ENCODE measurements at places on chromosomes 2 and 18.
A peak's percentile ranks its signal among the peaks of the same experiment; 100 is the strongest.

- no peak for DNase-seq
- H3K27me3 ChIP-seq = peaks cover 4% of the 10 kb centered on the region
- no peaks in the 10 kb centered on the region for H3K4me1 ChIP-seq
- no peak overlapping the region for H3K4me3 ChIP-seq
- H3K36me3 ChIP-seq = no peaks in the 10 kb centered on the region
These were observed 445.6 kb upstream of the POU3F3 start for GRCh38 chr2:104408266-104408665.

GRCh38 chr2:69330781-69331180, 56.2 kb downstream of the GFPT1 start:
- no peaks in the 10 kb centered on the region for H3K27me3 ChIP-seq
- H3K4me3 ChIP-seq = no peak overlapping the region
- H3K4me1 ChIP-seq = no peaks in the 10 kb centered on the region
- peaks cover 21% of the 10 kb centered on the region for H3K36me3 ChIP-seq

DNA sequence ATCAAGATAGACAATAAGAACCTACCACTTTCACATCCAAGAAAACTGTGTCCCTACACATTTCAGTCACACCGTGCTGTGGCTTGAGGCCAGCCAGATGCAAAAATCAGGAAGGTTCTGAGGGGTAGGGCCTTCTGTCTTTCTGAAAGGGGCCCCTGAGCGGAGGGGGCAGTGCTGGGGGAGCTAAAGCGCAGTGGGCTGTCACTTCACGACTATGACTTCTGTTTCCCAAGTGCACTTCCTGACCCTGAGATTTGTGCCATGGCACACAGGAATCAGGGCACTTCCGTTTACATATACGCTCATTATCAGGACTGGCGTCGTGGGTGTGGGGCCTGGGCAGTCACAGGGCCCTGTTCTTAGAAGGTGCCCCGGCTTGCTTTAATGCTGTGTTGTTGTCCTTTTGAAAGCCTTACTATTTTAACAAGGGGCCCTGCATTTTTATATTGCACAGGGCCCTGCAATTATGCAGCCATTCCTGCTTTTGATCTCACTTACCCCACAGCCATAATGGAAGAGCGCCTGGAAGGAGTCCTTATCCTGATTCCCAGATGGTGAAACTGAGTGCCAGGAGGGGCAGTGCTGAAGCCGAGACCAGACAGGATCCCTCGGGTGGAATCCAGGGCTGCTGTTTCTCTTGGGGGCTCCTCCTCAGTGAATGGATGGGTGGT, 620 bp downstream of the NGEF start:
- H3K4me3 ChIP-seq = no peak overlapping the region
- no peaks in the 10 kb centered on the region for H3K36me3 ChIP-seq
- DNase-seq = peak; percentile 16
- H3K4me1 ChIP-seq = peaks cover 13% of the 10 kb centered on the region
- H3K27me3 ChIP-seq = no peaks in the 10 kb centered on the region

DNA sequence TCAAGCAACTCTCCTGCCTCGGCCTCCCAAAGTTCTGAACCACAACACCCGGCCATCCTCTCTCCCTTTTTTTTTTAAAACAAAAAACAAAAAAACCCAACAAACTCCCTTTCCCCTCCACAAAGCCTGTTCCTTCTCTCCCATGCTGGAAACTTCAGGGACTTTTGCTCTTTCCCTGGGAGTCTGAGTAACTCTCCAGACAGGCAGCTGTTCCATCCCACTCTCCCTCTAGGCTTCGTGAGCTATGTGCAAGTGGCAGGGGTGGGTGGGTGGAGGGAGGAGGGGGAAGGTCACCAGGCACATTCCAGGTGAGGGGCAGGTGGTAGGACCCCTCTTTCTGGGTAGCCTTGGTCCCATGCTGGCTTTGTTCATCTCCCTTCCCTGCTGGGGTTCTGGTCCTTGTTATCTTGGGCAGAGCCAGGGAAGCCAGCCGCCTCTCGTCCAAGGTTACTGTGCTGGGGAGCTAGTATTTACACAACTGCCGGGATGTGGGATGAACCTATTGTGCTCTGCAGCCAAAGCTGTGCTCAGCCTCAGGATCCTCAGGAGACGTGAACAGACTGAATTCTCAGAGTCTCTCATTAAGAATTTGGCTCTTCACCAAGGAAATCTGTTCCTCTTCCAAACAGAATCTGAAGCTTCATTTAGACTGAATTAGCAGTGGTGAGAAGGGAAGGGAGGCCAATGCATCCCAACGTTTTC, 106.9 kb downstream of the LIPG start:
- H3K4me3 ChIP-seq = no peak overlapping the region
- no peak overlapping the region for H3K27ac ChIP-seq
- no peaks in the 10 kb centered on the region for H3K36me3 ChIP-seq
- peaks cover 5% of the 10 kb centered on the region for H3K27me3 ChIP-seq
- no peaks in the 10 kb centered on the region for H3K4me1 ChIP-seq

DNA sequence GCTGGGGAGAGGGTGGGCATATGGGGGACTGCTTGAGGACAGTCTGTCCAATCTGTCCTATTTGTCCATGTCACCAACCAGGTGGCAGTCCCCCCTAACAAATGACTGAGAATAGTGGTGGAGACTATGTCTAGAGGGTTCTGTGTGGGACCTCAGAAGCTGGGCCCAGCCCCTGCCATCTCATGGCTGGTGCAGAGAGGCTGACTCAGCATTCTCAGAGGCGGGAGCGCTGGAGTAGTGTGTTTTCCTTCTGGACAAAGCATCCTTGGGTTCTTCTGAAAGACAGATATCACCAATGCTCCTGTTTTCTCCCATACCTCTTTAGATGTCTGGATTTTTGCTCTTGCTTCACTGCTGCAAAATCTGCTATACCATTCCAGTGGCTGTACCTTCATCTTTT, 44.1 kb upstream of the SP140L start:
- no peaks in the 10 kb centered on the region for H3K36me3 ChIP-seq
- no peak overlapping the region for H3K4me3 ChIP-seq
- H3K27ac ChIP-seq = no peak overlapping the region

DNA sequence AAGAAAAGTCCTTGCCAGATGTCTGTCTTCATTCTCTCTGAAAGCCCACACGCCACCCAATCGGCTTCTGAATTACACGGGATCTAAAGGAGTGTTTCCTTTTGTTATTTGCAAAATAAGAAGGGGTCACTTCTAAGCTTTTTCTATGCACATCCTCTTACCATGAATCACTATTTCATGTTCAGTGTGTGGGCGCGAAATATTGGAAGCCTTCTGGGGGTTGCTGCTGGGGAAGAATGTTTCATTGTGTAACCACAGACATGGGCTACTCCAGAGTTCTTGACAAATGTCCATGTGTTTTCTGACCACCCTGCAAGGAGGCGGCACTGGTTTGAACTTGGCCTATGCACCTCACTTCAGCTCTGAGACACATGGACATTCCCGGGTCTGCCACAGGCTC, 133.6 kb upstream of the APCDD1 start:
- no peaks in the 10 kb centered on the region for H3K36me3 ChIP-seq
- H3K4me3 ChIP-seq = no peak overlapping the region
- H3K27ac ChIP-seq = no peak overlapping the region
- DNase-seq = no peak
- H3K4me1 ChIP-seq = peaks cover 2% of the 10 kb centered on the region
